ENCODE measurements at places on chromosomes 3 and 15.

DNA sequence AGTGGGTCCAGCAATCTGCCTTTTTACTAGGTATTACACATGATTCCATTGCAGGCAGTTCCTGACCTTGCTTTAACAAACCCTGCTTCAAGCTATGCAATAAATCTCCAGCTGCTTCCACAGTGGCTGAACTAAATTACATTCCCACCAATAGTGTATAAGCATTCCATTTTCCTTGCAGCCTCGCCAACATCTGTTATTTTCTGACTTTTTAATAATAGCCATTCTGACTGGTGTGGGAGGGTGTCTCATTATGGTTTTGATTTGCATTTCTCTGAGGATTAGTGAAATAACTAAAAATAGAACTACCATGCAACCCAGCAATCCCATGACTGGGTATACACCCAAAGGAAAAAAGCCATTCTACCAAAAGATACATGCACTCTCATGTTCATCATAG lies 36.4 kb upstream of the DNAJC13 start:
- no peak for DNase-seq

DNA sequence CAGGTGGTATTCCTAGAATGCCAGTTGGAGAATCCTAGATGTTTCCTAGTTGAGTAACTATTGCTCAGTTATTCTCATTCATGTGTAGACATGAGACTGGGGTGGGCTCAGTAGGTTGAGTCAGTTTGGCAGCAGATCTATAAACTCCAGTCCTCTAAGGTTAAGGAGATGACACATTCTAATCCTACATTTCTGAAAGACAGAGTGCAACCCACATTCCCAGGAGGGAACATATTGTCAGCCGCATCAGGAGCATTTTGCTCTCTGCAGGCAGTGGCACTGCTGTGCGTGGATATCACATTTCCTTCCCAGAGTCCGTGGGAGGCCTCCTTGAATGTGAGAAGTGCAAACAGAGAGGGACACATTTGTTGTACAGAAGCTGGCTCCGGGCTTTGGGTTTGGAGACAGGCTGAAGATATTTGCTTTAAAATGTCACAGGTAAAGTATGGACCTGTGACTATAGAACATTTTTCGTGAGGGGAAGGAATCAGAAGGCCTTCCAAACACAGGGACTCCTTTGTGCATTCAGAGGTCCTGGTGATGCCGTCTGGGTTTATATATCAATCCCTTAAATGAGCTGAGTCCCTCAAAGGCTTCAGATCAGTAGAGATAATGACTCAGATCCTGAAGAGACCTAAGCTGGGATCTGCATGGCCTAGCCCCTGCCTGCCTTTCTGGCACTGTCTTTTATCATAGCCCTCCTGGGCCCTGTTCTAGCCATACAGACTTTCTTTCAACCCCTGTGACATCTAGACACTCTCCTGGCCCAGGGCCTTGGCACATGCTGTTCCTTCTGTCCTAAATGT lies 156.5 kb downstream of the CADPS start:
- DNase-seq, result no peak

GRCh38 chr3:14300721-14301399 lies 101.5 kb upstream of the SLC6A6 start:
- DNase-seq, result no peak

- DNase-seq, result no peak
Measured at GRCh38 chr3:187295316-187296034, 3.9 kb upstream of the MASP1 start.
